Esophagus mucosa (tissue), 1 donor: ENCODE measurements at places on chromosomes 2 and 18. TPM values are rescaled to one million over a fixed set of nuclear protein-coding genes. Genes with fewer than 3 reads are reported as not detected.

DNA sequence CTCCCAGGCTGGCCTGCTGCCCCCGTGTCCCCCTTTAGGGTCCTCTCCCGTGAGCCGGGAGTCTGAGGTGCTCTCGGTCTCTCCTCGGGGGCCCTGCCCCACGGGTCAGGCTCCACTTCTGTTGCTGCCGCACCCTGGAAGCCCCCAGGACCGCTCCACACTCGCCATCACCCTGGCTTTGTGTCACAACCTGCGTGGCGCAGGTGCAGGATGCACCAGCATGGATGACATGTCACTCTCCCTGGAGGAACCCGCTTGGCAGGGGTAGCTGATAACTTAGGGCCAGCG, 10.8 kb upstream of the ARHGEF4 start:
- ATAC-seq: no peak

DNA sequence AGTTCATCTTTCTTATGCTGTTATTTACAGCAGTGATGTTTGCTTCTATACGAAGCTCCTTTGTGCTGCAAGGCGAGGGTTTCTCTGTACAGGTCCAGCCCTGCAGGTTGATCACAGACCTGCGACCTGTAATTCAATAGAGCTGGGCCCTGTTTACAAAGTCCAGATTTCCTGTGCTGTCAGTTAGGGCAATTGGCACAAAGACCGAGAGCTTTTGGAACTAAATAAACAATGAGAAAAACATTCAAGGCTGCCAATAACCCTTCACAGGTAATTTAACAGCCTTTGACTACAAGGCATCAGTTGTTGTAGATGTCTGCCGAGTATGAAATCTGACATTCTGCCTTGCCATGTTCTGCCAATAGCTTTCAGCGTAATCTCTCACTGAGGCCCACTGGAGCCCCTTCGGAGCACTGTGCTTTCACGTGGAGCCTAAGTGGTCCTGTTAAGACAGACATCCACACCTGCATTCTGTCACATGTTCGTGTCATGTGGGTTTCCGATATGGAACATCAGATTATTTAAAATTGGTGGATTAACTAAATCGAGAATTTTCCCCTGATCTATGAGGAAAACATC, 232.5 kb downstream of the PTGR3 start:
- no peak for ATAC-seq

DNA sequence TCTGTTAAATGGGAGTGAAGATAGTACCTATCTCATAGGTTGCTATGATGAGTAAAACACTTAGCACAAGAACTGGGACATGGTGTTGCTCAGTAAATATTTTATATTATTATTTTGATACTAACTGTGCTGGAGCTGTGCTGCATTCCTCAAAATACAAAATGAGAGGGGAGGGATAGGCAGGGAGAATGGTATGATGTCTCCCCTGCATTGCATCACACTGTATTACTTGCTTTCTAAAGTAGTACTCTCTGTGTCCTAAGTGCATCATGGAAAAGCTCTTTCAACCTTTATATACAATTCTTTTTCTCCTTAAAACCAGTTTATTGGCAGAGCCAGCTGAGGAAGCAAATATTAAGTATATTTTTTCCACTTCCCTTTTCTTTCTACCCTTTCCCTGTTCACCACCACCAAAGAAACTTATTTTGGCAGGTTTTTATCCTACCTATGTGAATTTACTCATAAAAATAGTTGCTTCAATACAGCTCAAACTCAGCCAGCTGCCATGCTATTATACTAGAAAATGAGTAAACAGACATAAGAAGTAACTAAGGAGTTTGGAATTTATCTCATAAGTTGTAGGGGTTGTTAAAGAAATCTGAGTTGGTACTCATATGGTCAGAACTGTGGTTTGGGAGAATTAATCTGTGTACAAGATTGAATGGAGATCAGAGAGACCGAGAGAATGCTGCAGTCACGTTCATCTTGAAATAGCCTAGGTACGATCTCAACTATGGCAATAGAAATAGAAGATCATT, 60.3 kb downstream of the EHBP1 start:
- ATAC-seq: no peak

DNA sequence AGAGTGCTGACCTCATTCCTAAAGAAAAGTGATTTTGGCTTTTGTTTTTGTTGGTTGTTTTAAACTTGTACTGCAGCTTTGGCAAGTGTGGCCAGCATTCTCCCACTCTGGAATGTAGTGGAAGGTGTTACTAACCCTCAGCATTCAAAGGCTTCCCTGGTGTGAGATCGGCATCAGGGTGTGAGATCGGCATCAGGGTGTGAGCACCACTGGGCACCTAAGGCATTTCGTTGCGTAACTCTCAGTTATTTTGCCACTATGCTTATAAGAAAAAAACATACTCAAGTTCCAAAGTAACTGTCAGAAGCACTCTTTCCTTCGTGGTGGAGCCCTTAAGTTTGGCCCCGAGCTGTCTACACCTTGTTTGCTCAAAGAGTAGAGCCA, 1.7 kb downstream of the CYBRD1 start:
- ATAC-seq: peak; percentile 60

GRCh38 chr2:170215021-170215420, 37.1 kb downstream of the MYO3B start:
- ATAC-seq: no peak

GRCh38 chr2:45849491-45850283, 198.2 kb downstream of the PRKCE start:
- ATAC-seq: peak; percentile 87

Gene FNDC4
- total RNA-seq: 8.5 TPM

Gene CCDC141
- 0.28 TPM for total RNA-seq

Gene ONECUT2
- under 0.01 TPM for total RNA-seq

Gene NCKAP5
- 8.9 TPM for total RNA-seq
